ENCODE measurements at places on chromosomes 7 and 10.

- no peak for DNase-seq
Measured at GRCh38 chr10:124153023-124153826, 59.8 kb upstream of the CHST15 start.

DNA sequence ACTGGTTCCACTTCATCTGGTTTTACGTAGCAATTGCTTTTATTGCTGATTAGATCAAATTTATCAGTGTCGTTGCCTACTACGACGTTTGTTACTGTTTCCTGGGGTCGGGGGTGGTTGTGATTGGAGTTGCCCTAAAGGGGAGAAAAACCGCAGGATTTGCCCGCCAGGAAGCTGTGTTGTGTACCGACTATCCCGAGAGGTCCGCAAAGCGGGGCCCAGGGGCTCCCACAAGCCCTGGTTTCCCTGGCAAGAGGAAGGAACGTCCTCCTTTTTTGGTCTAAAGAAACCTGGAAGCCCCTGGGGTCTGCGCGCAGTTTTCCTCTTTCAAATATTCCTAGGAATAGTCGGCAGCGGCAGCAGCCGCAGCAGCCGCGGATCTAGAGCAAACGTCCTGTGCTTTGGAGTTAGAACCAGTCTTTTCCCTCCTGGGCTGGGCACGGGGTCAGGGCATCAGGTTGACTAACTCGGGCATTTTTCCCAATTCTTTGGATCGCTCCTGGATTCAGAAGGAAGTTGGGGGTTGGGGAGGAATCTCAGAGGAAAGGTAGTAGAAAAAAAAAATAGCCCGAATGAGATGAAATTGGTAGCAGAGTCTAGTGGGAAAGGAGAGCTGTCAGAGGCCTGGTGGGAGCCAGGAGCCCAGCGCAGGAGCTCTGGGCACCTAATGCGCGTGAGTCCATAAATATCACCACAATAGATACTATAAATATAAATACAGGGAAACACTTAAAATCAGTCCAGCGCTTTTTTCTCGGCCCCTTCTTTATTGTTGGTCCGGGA, 4.6 kb downstream of the VAX1 start:
- no peak for DNase-seq

DNA sequence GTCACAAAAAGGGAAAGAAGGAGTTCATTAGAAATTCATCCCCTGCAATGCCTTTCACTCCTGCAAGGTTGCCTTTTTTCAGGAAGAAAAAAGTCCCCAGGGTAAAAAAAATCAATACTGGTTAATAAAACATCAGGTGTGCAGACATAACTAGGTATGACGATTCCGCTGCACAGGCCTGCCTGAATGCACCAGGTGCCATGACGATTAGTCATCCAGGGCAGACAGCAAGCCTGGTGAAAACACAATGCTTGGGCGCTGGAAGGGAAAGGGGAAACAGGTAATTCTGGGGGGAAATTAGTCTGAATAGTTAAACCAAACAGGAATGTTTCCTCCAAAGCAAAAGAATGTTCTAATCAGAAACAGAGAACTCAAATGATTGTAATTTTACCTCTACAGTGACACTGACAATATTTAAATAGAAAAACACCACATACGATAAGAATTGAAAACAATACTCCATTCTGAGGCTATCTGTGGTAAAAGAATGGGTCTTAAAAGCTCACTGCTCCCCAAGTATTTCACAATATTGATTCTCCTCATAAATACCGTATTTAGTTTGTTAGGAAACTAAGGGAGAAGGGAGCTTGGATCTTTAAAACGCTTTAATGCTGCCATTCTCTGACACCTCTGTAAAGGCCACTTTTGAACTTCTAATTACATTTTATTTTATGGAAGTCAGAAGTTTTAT, 45.2 kb downstream of the VPS41 start:
- DNase-seq: no peak

GRCh38 chr7:99898836-99899235, 20.5 kb downstream of the TRIM4 start:
- no peak for DNase-seq

DNA sequence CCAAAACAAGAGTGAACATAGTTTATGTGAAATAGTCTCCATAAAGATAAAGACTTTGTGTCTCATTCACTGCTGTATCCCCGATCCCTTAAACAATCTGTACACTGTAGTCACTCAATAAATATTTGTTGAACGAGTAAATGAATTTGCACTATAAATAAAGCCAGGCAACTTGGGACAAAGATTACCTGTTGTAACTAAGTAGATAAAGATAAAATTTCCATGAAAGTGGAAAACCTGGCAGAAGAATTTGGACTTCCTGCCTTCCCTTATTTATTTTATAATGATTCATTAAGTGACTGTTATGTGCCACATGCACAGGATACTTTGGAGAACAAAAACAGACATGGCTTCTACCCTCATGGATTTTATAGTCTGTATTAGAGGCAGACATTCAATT, 277.7 kb upstream of the KAT6B start:
- DNase-seq: no peak

- no peak for DNase-seq
Measured at GRCh38 chr7:140674356-140674800, 1.6 kb downstream of the ADCK2 start.

DNA sequence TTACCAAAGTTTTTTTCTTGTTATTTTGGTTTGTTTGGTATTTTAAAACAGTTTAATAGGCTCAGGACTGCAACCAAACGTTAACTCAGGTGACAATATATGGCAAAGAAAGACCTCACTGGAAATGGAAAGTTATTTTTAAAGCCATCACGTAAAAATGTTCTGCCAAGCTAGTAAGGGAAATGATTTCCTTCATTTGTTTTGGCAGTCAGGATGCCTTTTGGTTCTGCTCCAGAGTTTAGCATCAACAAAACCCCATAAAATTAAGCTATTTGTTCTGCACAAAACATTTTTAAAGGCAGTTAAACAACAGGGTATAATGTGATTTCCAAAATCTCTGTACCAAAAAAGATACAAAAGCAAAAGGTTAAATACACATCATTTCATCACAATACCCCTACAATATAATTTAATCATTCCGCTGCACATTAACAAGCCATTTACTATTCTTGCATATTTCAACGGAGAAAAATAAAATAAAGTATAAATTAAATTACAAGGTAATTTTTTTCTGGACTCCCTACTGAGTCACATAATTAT, 172.4 kb downstream of the SEMA3E start:
- no peak for DNase-seq

- no peak for DNase-seq
Measured at GRCh38 chr7:130309986-130310385, 17.0 kb downstream of the CPA4 start.

- no peak for DNase-seq
Measured at GRCh38 chr7:24133691-24134090, 150.3 kb upstream of the NPY start.

DNA sequence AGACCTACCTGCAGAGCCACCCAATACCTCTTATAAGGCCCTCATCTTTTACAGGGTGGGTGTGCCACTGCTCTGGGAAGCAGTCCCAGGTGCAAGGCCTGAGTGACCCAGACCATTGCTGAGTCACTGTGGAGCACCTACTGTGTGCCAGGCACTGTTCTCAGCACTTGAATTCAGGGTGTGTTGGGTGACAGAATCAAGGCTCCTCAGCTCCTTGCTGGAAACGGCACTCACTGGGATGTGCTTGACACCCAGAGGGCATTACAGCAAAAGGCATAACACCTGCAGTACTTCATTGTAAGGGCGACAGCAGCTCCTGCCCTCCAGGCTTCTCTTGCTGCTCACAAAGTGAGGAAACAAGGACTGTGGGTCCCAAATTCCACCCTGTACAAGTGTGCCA, 7.1 kb downstream of the CAMK2B start:
- no peak for DNase-seq

DNA sequence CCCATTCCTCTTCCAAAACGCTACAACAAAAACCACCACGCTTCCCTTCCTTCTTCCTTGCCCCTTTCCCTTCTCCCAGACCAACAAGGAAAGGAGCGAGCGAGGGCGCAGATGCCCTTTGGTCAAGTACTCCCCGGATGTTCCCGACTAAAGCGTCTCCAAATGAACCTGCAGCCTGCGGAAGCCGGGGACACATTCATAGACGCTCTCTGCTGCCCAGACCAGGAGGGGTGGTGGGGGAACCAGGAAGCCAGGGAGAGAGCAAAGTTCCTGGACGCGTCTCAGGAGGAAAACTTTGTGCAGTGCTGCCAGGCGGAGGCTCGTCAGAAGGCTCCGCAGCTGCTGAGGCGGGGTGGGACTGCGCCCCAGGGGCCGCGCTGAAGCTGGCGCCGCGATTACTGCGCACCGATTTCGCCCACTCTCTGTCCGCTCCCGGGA, 754 bp downstream of the SEMA3D start:
- no peak for DNase-seq

GRCh38 chr10:92342796-92343195, 51.8 kb downstream of the MARCHF5 start:
- no peak for DNase-seq

- DNase-seq: no peak
Measured at GRCh38 chr7:99557940-99558305, 519 bp upstream of the ZNF655 start.

DNA sequence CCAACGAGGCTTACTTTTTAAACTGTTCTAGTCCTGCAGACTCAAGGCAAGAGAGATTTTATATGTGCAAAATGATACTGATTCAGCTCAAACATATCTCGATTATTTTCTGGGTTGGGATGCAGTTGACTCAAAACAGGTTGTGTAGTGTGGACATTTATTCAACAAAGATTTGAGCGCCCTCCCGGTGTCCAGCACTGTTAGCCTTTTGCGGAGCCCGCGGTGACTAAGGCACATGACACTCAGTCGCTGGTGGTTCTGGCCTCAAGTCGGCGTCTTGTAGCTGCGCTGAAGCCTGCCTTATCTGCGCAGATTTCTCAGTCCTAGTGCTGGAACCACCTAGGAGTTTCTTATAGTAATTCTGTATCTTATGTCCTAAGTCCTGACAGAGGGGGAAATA, 938 bp upstream of the CADPS2 start:
- DNase-seq: no peak

DNA sequence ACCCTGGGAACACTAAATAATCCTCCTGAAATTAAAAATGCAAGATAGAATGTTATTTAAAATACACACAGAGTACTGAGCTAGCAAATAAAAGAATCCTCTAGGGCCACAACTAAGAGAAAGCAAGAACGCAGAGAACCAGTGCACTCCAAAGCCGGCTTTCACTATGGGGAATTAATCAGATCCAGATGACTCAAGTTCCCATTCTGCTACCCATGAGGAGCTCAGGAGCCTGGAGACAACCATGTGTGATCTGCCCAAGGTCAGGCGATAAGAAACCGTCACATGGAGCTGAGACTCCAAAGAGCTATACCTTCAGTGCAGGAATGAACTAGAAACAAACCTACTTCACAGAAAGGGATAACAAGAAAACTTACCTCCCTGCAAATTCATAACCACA, 19.5 kb upstream of the CYREN start:
- no peak for DNase-seq

DNA sequence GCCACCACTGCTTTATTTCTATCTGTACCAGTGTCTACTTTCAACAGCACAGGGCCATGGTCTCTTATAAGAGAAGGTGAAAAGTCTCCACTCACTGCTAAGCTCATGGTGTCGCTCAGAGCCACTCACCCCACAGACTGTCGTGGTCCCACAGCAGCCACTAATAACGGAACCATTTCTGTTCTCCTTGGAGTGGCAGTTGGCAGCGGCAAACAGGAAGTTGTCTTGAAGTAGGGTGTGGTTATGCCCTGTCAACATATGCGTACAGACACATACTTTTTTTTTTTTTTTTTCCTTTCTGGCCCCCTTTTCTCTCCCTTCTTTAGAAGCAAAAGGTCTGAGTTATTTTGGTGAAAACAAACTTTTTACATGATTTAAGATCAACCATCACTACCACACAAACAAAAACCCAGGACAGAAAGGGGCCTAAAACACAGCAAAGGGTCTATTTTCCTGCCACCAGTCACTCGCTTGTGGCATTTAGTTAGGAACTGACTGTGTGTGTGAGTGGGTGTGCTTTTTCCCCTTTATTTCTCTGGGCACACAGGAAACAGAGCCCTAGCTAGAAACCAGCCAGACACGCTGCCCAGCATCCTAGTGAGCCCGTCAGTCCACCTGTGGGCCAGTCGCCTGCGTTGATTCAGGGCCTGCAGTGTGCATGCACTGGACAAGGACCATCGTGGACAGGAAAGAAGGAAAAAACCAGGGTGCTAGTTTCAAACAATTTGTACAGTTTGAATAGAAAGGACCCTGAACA, 96.7 kb upstream of the EFCAB10 start:
- no peak for DNase-seq
